Activated CD4-positive, alpha-beta memory T cell treated with anti-CD3 and anti-CD28 coated beads, Interleukin-2, amount 10 ng/mL, durations not matched to agents 7 days and 5 days (primary cell): ENCODE measurements at places on chromosomes 3 and 15. TPM values are rescaled to one million over a fixed set of nuclear protein-coding genes. Genes with fewer than 3 reads are reported as not detected.

The ADGRG7 gene
- total RNA-seq = not detected

The RLBP1 gene
- not detected for total RNA-seq

The REC114 gene
- not detected for total RNA-seq

The HRG gene
- total RNA-seq = not detected

The CDAN1 gene
- 22.1 TPM for total RNA-seq

The GHSR gene
- not detected for total RNA-seq

- H3K4me1 ChIP-seq = peaks cover 16% of the 10 kb centered on the region
- no peak overlapping the region for H3K27ac ChIP-seq
- DNase-seq = no peak
- H3K27me3 ChIP-seq = peaks cover 10% of the 10 kb centered on the region
- H3K4me3 ChIP-seq = no peak overlapping the region
Measured at GRCh38 chr15:101087172-101087769, 164.6 kb downstream of the CHSY1 start.

DNA sequence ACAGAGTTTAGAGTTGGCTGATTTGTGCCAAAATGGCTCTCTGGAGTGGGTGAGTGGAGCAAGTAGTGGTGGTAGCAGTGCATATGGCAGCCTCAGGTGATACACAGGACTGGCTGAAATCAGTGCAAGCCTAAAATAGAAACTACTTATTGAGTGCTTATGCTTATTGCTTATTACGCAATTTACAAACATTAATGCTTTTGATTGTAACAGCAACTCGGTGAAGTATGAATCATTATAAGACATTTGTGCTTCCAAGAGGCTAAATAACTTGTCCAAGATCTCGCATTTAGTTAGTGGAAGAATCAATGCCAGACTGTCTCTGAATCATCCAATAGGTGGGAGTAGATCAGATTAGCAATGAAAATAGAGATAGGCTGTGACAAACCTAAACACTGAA is 353.8 kb downstream of the NAALADL2 start:
- no peaks in the 10 kb centered on the region for H3K4me1 ChIP-seq
- H3K27ac ChIP-seq = no peak overlapping the region
- no peak overlapping the region for H3K4me3 ChIP-seq
- no peak for DNase-seq

- H3K4me3 ChIP-seq = no peak overlapping the region
- peaks cover 5% of the 10 kb centered on the region for H3K27me3 ChIP-seq
- H3K4me1 ChIP-seq = peaks cover 2% of the 10 kb centered on the region
- no peak overlapping the region for H3K27ac ChIP-seq
- H3K36me3 ChIP-seq = no peaks in the 10 kb centered on the region
Measured at GRCh38 chr3:13024765-13025065, 48.5 kb downstream of the IQSEC1 start.

GRCh38 chr3:40502034-40502433 is 3.8 kb upstream of the ZNF620 start:
- H3K4me1 ChIP-seq = peaks cover 24% of the 10 kb centered on the region
- no peak overlapping the region for H3K27ac ChIP-seq
- DNase-seq = no peak
- H3K27me3 ChIP-seq = peaks cover 5% of the 10 kb centered on the region
- no peak overlapping the region for H3K4me3 ChIP-seq

GRCh38 chr15:26970712-26971210 is at the start of gene GABRG3:
Gene GABRG3 (plus strand): TSS chr15:26971181.
- no peaks in the 10 kb centered on the region for H3K36me3 ChIP-seq
- no peaks in the 10 kb centered on the region for H3K27me3 ChIP-seq
- H3K27ac ChIP-seq = no peak within 1 kb of the TSS
- no peak within 1 kb of the TSS for H3K4me3 ChIP-seq
- DNase-seq = no peak

GRCh38 chr3:162328649-162329048 is 832.0 kb downstream of the OTOL1 start:
- DNase-seq = no peak
- no peak overlapping the region for H3K27ac ChIP-seq
- H3K4me3 ChIP-seq = no peak overlapping the region
- no peaks in the 10 kb centered on the region for H3K36me3 ChIP-seq
- no peaks in the 10 kb centered on the region for H3K27me3 ChIP-seq

- peak; percentile 50 for DNase-seq
- H3K4me1 ChIP-seq = peaks cover 17% of the 10 kb centered on the region
- no peak overlapping the region for H3K4me3 ChIP-seq
Measured at GRCh38 chr15:68383161-68384074, 48.5 kb downstream of the ITGA11 start.

DNA sequence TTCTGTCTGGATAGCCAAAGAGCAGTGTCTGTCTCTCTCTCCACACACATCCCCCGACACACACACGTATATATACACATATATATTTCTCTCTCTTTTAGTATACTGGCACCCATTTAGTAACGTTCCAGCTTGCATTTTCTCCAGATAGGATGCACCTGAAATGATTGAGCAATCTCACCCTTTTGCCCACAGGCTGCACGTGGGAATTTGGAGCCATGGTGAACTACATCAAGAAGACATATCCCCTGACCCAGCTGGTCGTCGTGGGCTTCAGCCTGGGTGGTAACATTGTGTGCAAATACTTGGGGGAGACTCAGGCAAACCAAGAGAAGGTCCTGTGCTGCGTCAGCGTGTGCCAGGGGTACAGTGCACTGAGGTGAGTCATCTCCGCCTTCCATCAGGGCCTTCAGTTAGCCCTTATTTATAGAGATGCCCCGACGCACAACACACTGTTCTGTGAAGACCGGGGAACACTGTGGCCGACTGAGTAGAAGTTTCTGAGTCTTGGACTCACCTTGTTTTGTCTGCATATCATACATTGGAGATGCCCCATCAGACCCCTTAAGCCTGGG is 45.7 kb downstream of the RLBP1 start:
- DNase-seq = no peak
- H3K27me3 ChIP-seq = no peaks in the 10 kb centered on the region
- peaks cover 17% of the 10 kb centered on the region for H3K4me1 ChIP-seq
- no peak overlapping the region for H3K27ac ChIP-seq
- peaks cover 17% of the 10 kb centered on the region for H3K36me3 ChIP-seq

DNA sequence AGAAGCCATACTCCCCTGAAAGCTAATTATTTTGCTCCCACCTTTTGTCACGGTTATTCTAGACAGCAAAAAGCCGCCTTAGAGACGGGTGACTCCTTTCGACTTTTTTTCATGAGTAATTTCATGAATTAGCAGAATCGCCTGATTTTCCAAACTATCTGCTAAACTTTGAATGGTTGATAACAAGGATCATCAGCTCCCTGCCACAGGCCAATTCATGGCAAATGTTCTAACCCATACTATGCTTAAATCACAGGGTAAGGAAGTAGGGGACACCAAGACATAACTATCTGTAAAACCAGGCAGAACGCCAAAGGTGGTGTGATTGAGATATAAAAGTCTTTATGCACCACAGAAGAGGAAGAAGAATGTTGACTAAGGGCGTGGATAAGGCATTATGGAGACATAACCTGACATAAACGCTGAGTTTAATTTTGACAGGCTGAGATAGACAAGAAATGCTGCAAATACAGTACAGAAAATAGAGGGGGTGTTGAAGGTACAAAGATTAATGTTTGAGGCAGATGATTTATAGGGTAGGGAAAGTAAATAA is 891 bp upstream of the DMXL2 start:
- no peak overlapping the region for H3K27ac ChIP-seq
- peaks cover 36% of the 10 kb centered on the region for H3K27me3 ChIP-seq
- peaks cover 14% of the 10 kb centered on the region for H3K4me1 ChIP-seq
- no peaks in the 10 kb centered on the region for H3K36me3 ChIP-seq
- H3K4me3 ChIP-seq = peak overlapping the region; percentile 85
- DNase-seq = no peak

GRCh38 chr3:111351334-111351733 is 190.7 kb upstream of the CD96 start:
- H3K36me3 ChIP-seq = no peaks in the 10 kb centered on the region
- no peak overlapping the region for H3K4me3 ChIP-seq
- no peak overlapping the region for H3K27ac ChIP-seq
- H3K4me1 ChIP-seq = no peaks in the 10 kb centered on the region
- no peaks in the 10 kb centered on the region for H3K27me3 ChIP-seq
